ENCODE measurements at places on chromosomes 2 and 18.

GRCh38 chr2:64989982-64990614 lies 899 bp downstream of the SLC1A4 start:
- DNase-seq = no peak

GRCh38 chr2:15914596-15915385 lies 25.6 kb upstream of the MYCN start:
- no peak for DNase-seq

GRCh38 chr2:111239107-111239506 lies 118.4 kb downstream of the BCL2L11 start:
- DNase-seq = no peak

DNA sequence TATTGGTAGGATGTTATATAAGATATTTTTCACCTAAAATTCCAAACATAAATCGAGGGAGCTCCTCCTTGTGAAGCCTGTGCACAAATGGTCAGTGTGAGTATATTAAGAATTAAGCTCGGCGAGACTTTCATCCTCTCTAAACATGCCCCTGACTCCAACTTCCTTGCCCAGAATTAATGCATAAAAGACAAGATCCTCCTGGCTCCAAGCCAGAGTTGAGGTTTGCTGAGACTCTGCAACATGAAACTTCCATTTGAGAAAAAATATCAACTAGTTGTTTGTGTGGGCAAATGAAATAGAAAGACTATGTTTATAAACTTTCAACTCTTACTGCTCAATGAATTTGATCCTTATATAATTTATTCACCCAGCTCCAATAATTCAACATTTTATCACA lies 68.1 kb downstream of the CCDC178 start:
- DNase-seq = no peak

DNA sequence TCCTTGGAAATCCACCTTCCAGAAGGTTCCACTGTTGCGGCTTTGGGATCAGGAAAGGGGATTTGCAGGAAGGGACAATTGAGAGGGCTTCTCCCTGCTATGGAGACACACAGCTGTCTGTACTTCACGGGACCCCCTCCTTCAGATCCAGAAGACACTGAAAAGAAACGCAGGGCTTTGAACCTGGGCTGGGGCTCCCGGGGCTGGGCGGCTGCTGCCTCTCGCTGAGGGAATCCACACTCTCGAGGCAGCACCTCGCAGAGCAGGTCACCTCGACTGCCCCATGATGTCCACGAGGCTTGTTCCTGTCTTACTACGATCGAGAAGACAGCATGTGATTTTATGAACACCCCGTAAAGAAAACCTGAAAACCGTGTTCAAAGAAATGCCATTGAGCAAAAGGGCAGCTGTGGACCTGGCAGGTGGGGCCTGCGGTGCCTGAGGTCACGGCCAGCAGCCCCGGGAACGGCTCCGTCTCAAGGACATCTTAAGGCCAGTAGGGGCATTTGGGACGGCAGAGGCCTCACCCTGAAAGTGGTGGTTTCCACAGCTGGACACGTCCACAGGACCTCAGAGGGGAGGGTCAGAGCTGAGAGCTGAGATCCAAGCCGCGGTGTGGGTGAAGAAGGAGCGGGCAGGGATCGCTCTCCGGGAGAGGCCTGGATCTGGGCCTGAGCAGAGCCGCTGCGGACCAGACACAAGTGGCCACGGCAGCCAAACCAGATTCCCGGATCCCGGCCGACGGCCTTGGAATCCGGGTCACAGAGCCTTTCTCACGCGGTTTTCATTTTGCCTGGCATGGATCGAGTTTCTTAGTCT lies 165.7 kb downstream of the RTP5 start:
- no peak for DNase-seq

GRCh38 chr2:214127571-214127970 lies 283.3 kb upstream of the VWC2L start:
- DNase-seq = no peak

- DNase-seq = no peak
Observed at GRCh38 chr2:6824962-6825361, 40.7 kb downstream of the CMPK2 start.

GRCh38 chr2:66433945-66434678 lies 813 bp upstream of the MEIS1 start:
- DNase-seq = no peak

GRCh38 chr2:7118606-7119131 lies 201.5 kb downstream of the RNF144A start:
- no peak for DNase-seq

DNA sequence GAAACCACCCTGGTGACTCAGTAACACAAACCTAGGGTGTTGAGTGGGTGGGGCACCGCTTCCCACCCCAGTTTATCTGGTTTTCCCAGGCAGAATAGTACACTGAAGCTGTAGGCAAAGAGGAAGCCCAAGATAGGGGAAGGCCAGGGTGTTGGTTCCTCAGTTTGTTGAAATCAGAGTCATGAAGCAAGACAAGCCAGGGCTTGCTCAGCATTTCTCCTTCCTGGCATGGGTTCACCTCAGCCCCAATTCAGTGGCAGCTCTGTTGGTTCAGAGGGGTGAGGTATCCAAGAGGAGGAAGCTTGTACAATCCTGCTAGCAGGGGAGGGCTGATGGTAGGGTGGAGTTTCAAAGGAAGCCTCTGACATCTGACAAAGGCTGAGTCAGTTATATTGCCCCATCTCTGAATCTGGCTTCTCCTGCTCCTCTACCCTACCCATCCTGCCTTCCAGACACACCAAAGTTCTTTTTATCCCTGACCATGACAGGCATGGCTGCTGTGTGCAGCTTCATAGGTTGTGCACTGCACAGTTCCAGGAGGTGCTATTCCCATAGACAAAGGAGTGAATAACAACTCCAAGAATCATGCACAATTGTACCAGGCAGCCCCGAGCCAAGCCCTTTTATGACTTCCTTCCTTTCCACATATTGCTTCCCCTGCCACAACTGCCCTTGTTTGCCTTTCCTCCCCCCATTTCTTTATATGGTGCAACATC lies 24.9 kb upstream of the RAB10 start:
- no peak for DNase-seq

DNA sequence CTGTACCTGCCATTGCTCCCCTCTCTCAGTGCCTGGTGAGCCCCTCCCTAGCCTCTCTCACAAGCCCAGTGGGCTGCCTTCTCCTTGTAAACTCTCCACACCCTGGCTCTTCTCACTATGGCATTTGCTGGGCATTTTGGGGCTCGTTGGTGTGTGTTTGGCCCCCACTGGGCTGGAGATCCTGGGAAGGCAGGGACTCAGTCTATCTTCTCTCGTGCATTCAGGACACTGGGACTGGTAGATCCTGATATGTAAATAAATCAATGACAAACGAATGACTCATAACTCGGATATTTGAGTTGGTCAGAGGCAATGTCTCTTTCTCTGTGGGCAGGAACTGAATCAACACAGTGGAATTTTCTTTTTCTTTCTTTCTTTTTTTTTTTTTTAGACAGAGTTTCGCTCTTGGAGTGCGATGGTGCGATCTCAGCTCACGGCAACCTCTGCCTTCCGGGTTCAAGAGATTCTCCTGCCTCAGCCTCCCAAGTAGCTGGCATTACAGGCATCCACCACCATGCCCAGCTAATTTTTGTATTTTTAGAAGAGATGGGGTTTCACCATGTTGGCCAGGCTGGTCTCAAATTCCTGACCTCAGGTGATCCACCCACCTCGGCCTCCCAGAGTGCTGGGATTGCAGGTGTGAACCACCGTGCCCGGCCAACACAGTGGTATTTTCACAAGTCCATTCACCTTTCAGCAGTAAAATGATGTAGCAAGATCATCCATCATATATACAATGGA lies 144.6 kb upstream of the SPRED2 start:
- no peak for DNase-seq

DNA sequence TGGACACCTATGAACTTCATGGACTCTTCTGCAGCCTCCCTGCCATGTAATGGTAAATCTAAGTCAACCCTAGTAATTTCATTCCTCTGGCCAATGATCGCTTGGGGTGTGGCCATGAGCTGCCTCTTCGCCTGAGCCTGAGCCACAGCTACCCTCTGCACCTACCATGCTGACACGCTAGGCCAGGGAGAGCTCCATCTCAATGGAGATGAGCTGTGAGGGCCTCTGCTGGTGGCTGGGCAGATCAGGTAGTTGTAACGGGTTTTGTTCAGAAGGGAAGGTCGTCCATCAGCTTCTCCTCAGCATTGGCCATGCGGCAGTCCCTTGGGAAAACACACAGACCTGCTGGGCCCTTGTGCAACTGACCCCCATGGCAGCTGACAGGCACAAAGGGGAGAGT lies 24.4 kb downstream of the MPHOSPH10 start:
- DNase-seq = no peak

DNA sequence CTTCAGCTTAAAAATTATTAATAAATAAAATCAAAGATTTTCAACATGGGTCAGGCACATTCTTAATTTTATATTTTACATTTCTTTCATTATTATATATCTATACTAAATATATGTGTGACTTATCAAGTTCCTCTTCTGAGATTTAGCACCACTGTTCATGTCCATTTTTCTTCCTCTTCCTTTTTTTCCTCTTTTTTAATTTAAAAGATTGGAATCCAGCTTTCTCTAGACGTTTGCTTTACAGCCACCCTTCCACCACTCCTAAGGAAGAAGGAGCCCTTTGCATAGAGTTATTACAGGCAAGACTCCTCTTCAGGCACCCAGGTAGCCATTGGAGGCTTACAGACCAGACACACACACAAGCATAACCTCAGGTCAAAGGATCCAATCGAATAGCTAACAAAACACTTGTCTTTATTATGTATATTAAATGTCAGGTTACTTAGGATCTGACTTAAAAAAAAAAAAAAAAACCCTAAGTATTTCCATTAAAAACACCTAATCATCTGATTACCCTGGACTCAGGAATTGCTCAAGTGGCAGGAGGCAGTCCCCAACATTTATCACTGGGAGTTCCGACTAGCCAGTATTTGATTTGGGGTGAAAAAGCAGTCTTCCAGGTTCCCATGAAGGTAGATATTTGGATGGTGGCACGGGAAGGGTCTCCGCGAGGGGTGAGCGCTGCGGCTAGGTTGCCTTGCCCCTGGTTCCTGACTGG lies 2.4 kb upstream of the ZEB2 start:
- no peak for DNase-seq

DNA sequence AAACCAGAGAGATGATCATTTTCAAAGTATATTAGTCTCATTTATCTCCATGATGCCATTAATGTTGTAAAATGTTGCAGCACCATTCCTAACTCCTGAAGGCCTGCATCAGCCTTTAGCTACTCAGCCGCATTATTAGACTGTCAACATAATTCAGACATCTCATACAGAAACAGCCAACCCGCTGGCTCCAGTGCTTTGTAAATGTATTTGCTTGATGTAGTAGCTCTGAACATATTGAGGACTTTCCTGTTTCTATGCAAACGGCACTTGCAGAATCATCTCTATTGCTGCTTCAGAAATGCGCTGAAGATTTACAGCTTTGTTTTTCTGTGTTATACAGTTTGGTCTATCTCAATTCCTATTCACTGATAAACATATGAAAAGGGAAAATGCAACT lies 372.2 kb downstream of the DSEL start:
- no peak for DNase-seq

DNA sequence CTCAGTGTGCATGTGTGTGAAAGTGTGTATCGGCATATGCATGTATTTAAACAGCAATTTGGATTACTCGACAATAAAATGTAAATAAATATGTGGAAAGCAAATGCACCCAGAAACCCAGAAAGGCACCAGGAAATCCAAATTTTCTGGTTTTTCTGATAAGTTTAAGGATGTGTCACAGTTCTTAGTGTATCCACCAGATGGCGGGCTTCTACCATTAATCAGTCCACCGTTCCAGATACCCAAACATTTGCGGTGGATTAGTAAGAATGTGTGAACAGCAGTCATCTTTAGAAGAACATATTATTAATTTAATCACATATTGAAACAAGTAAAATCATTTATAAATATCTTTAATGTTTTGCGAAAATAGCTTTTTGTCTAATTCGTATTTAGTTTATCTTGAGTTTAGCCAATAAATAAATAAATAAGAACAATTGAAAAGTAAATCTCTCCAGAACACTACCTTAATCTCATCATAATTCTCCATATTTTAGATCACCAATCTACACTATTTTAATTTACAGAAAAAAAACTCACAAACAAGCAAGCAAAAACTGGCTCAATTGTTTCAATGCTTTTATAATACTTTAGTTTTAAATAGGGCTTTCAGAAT lies 298.9 kb downstream of the DSEL start:
- DNase-seq = peak; percentile 60

DNA sequence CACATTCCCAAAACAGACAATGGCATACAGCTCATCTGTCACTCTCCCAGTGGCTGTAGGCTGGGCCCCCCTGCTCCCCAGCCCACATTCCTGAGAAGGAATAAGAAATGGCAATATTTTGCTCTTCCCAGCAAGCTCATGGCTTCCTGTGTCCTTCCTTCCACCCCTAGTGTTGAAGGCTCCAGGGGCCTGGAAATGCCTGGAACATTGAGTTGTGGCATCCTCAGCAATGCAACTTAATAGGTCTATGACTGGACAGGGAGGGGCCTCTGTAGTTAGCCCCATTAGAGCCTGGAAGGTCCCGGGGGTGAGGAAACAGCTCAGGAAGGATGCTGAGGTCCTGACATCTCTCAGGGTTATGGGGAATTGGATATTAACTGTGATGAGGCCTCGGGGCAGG lies 3.3 kb downstream of the KIF3C start:
- no peak for DNase-seq

DNA sequence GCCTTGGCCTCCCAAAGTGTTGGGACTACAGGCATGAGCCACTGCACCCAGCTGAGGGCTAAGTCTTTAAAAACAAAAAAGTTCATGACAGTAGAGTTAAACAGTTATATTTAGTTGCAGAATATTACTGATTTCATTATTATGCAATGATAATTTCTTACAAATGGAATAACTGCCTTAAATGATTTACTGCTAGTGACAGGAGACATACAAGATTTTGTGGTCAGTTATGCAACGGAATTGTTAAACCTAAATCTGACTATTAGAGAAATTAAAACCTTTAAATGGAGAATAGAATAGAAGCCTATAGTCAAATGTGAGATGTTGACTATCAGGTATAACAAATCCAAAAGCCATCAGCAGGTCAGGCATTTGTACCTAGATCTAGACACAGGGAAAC lies 10.3 kb upstream of the DNAJC10 start:
- DNase-seq = no peak

DNA sequence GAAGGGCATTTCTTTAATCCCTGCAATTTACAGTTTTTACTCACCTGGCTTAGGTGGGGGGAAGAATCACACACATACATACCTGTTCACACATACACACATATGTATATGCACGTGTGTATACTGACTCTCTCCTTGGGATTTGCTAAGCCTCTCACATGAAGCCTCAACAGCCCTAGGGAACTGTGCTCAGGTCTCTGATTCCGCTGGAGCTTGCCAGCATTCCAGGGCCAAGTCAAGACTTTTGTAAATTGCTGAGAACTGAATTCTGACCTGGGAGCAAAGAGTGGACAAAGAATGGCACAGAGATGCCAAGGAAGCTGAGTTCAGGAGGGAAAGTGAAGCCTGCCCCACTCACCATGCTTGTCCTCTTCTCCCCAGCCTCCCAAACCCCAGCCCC lies 177.3 kb downstream of the TMEM247 start:
- no peak for DNase-seq

- DNase-seq = no peak
Observed at GRCh38 chr2:54429054-54429453, 27.1 kb upstream of the SPTBN1 start.

- no peak for DNase-seq
Observed at GRCh38 chr18:74146756-74147155, 878 bp downstream of the FBXO15 start.

- DNase-seq = no peak
Observed at GRCh38 chr2:174902506-174903263, 102.5 kb downstream of the CHN1 start.

- no peak for DNase-seq
Observed at GRCh38 chr2:83970217-83970929, 488.7 kb downstream of the SUCLG1 start.

GRCh38 chr2:218168635-218169462 lies 2.1 kb upstream of the CXCR1 start:
- DNase-seq = peak; percentile 72
